ENCODE measurements at places on chromosomes 2 and 18.
A peak's percentile ranks its signal among the peaks of the same experiment; 100 is the strongest.

DNA sequence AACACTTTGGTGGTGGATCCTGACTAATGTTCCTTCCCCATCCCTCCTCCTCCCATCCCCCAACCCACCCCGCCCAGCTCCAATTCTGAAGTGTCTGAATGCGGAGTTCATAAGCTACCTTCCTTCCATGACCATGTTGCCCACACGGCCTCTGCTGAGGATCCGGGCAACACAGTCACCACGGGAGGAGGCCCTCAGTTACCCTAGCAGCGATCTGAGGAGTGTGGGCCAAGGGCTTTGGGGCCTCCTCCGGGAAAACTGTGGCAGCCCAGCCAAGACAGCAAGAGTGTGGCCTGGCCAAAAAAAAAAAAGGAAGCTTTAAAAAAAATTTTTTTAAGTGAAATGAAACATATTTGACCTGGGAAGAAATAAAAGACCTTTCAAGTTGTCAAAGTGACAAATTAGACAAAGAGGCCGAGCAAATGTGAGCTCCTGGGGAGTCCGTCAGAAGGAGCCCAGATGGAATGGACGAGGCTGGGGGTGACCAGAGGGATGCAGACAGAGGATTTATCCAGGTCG, 169.0 kb upstream of the PKDCC start:
- no peak for DNase-seq

- no peak for DNase-seq
These were observed 97.7 kb downstream of the CDC42EP3 start for GRCh38 chr2:37573451-37574388.

DNA sequence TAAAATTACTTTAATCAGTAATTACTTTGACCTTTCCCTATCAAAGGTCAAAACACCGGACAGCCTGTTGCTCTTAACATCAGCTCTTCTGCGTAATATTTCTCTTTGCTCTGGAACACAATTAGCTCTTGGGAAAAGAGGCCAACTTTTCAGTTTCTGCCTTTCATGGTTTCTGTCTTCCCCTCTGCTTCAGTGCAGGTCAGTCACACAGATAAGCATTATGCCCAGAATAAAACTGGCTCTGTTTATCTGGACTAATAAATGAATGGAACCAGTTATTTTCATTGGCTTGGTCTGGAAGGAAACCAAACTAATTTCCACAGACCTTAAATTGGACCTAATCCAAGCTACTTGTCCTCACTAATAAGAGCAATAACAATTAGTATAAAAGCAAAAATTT, 26.2 kb upstream of the GALNT3 start:
- no peak for DNase-seq

DNA sequence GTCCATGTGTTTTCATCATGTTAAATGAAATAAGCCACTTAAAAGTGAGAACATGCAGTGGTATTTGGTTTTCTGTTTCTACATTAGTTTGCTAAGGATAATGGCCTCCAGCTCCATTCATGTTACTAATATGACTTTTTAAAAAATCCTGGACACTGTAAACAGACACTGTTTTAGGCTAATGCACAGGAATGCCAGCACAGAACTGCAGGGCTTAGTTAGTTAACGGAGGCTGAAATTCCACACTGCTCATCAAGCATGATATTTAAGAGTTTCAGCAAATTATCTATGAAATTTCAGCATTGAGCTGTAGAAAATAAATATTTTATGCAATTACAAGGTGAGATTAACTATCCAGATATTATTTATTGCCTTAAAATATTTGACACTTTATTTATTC, 42.5 kb upstream of the PAX3 start:
- no peak for DNase-seq

DNA sequence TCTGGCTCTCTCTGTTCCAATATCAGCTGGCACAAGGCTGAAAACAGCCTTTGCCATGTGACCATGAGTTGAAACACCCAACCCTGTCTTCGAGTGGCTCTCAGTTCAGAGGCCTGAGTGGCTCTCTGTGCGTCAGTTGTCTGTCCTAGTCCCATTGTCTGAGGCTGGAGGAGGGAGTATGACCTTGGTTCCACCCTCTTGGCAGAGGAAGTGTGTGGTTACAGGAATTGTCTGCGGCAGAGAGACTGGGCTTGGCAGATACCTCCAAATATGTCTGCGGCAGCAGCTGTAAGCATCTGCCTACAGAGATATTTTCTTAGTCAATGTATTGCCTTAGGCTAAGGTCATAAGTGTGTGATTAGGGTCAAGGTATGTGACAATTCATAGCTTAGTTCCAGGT, 32.6 kb downstream of the CNGA3 start:
- DNase-seq, result no peak

DNA sequence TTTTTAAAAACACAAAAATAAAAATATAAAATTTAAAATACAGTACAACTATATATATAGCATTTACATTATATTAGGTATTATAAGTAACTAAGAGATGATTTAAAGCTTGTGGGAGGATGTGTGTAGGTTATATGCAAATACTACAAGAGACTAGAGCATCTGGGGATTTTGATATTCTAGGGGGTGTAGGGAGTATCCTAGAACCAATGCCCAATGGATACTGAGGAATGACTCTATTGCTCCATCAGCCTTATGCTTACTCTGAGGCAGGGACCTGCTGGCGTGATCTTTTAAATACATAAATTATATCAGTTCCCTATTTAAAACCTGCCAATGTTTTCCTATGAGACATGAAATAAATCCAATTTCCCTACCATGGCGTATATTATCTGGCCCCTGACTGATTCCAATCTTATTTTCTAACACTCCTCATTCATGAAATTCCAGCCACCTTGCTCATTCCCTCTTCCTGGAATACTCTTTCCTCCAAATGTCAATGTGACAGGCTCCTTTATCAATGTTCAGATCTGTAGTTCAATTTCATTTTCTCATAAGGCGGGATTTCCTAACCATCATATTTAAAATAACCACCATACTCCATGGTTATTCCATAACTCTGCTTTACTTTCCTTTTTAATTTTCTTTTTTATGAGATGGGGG, 22.2 kb downstream of the SP3 start:
- DNase-seq, result no peak

DNA sequence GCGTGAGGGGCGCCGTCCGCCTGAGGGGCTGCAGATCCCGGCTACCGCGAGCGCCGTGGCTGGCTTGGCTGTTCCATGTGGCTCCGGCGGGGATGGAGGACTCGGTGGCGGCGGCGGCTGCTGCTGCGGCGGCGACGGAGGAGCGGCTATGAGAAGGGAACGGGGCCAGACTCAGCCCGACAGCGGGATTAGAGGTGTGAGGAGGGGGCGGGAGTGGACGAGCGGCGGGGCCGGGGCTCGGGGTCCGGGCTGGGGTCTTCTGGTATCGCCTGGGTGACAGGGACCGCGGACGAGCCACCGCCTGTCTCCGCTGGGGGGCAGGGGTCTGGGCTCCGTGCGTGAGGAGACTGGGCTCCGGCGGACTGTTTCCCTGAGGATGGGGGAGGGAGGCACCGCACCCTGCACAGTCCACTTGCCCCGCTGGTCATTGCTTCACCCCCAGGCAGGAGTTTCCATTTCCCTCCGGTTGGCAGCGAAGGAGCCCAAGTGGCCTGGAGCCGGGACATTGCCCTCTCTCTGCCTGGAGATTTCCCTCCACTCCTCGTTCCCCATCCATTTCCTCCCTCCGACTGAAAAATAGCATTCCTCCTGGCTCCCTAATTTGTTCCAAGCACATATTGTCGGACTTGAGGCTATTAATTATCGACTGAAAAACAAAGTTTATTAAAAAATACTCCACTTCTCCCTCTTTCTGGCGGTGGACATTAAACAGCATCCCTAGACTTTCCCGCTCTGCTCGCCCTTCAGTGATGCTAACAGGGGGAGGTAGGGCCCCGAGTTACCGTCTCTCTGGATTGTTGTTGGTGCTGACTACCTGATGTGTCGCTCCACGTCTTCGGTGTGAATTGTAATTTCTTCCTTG, 577 bp downstream of the EHBP1 start:
- DNase-seq, result peak; percentile 71

GRCh38 chr18:67540559-67540958, 24.0 kb upstream of the DSEL start:
- DNase-seq, result no peak

GRCh38 chr18:51168960-51169662, 28.4 kb downstream of the MEX3C start:
- DNase-seq, result no peak

DNA sequence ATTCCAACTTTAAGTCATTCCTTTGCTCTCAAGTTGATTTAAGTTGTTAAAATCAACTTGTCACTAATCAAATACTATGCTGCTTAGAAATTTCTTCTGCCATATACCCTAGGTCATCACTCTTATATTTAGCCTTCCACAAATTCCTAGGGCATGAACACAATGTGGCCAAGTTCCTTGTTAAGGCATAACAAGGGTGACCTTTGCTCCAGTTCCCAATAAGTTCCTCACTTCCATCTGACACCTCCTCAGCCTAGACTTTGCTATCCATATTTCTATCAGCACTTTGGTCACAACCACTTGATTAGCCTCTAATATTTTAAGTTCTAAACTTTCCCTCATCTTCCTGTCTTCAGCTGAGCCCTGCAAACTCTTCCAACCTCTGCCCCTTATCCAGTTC, 9.9 kb upstream of the TMEM37 start:
- DNase-seq, result no peak

DNA sequence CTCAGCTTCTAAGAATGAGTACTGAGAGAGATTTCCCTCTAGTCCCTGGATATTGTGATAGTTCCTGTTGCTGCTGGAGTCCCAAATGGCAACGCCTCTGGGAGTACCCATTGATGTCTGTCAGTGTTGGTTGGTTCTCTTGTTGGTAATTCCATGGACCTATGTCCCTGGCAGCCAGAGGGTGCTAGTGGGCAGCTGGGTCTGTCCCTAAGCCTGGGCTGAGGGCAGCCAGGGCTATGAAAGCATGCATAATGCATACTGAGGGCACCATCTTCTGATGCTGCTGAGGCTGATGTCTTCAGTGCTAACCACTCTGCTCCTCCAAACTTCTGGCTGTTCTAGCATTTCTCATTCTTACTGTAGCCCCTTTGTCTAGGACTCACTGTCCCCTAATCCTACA, 35.9 kb downstream of the NABP1 start:
- DNase-seq, result no peak

- no peak for DNase-seq
These were observed 27.2 kb downstream of the FAHD2B start for GRCh38 chr2:97067279-97068004.

DNA sequence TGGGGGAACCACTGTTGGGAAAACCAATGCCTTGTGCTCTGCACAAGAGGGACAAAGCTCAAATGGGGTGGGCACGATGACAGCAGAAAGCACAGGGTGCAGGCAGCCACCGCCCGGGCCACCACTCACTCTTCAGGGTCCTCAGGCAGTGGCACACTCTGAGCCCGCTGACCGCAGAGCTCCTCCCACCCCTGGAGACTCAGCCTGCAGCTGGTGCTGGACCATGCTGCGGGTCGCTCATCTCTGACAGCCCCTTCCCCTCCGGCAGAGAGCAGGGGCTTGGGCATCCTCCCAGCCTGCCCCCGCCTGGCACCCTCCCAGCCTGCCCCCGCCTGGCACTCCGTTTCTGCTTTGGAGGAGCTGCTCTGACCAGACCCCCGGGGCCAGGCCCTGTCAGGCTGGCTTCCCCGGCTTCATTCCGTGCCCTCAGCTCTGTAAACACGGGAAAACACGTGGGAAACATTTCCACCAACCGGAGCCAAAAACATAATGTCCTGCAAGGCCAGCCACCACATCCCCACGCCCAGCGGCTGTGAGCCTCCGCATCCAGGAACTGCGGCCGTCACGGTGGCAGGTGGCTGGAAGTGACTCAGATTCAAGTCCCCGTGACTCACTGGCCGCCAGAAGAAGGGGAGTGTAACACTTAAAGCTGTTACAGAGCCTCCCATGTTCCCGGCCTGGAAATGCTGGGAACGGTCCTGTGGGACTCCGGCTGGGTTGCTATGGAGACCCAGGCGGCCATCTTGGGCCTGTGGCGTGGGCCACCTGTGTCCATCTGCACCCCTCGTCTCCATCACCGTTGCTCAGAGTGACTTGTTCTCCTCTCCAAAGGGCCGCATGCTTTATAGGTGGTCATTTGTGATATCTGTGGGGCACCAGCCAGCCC, 6.8 kb upstream of the SNED1 start:
- no peak for DNase-seq

GRCh38 chr2:109460553-109461324, 153.0 kb downstream of the SEPTIN10 start:
- no peak for DNase-seq

GRCh38 chr2:208311954-208312353, 45.9 kb downstream of the PIKFYVE start:
- no peak for DNase-seq

GRCh38 chr18:37275237-37275741, 290.3 kb downstream of the CELF4 start:
- no peak for DNase-seq

GRCh38 chr2:175834477-175834876, 167.6 kb downstream of the LNPK start:
- DNase-seq, result no peak

DNA sequence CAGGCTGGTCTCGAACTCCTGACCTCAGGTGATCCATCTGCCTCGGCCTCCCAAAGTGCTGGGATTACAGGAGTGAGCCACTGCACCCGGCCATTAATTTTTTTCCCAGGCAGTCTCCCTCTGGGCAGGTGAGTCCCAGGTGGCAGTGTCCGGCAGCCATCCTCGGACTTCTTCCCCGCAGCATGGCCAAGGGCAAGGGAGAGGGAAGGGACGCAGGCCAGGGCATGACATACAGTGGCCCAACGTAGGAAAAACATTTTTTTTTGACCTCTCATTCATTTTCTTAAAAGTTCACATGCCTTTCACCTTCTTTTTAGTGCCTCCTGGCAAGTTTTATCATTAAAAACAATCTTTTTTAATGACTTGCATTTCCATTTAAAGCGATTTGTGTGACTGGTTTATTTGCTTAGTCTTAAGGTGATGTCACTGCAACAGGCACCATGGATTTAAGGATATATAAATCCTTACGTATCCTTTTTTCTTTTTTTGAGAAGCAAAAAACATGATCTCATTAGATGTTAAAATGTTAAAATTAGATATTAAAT, 23.0 kb upstream of the ATOH8 start:
- no peak for DNase-seq

DNA sequence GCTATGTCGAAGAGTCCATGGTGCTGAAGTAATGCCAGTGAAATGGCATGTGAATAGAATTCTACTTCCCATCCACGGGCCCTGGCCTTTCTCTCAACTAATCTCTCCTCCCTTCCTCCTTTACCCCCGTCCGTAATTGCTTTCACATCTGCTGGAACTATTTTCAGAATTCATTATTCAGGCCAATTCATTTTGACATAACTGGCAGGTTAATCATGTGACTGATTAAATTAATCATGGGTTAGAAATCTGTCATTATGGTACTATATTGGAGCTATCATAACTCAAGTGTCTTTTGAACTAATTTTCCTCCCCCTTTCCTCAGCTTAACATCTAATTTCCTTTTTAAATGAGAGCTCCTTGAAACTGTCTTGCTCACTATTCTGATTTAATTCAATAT, 66.9 kb downstream of the ZDBF2 start:
- no peak for DNase-seq

GRCh38 chr18:24628326-24628725, 167.9 kb downstream of the HRH4 start:
- no peak for DNase-seq

GRCh38 chr18:72638376-72638775, 94.2 kb upstream of the CBLN2 start:
- DNase-seq, result no peak

- DNase-seq, result no peak
These were observed 127.5 kb downstream of the SPAG16 start for GRCh38 chr2:213411582-213412289.
